Neural crest cell (in vitro differentiated cells): ENCODE measurements at places on chromosomes 5 and 9.

- no peak for DNase-seq
Measured at GRCh38 chr5:72166070-72166979, 59.0 kb downstream of the MAP1B start.

GRCh38 chr5:134004626-134005416 is at the start of gene VDAC1:
Gene VDAC1 (minus strand): TSS chr5:134004975. CDS start chr5:133993012, 11,963 bp downstream.
- peak; percentile 64 for DNase-seq

DNA sequence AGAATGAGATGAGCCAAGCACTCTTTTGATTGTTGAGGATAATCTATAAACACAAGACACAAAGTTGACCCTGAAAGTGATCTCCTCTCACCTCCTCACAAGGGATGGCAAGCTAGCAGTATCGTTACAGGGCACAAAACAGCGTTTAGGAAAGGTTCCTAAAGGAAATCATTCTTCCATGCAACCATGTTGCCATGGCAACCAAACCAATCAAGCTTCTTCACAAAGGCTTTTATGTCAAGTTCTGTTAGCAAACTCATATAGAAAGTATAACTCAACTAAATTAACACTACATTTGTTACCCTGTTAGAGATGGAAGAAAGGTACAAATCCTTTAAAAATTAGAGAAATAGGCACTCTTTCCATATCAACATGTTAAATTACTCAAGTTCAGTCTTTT is 1016.8 kb upstream of the DMAC1 start:
- peak; percentile 8 for DNase-seq

GRCh38 chr5:121630402-121630801 is 221.3 kb upstream of the FTMT start:
- DNase-seq = no peak

GRCh38 chr5:82620957-82621600 is 342.9 kb upstream of the RPS23 start:
- DNase-seq = no peak

DNA sequence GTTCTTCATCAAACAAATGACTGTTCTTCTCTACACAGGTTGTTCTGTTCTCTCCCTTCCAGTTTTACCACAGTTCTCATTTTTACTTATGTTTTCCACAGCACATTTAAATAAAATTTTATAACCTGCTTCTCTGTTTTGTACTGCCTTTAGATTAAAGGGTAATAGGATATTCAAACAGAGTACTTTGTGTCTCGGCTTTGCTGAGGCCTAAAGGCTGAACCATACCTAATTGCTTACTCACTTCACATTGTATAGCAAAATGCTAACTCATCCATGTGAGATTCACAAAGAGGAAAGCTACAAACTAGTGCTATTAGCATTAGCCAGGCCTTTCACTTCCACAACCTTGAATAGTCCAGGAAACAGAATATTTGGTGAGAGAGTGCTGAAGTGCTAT is 200.3 kb downstream of the TRPM3 start:
- no peak for DNase-seq

DNA sequence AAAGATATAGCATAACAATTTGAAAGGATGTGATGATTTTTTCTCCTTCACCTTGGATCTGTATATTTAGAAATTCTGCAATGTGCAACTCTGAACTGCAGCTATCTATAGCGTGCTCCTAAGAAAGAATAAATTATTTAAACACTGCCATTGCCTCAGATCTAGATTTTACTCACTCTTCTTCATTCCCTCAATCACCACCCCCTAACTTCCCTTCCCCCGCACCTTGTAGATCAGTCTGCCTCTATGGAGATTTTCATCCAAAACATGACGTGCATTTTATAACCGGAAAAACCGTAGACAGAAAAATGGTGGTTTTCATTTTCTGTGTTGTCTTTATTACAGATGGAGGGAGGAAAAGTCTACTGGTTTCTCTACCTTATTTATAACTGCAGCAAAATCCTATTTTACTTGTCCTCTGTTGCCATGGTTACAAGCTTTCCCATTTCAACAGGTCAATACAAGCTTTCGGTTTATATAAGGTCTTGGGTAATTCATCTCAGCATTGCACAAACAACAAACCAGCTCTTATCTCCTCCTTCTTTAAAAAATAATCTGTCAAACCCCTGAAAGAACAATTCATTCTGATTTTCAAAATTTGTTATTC is 480.0 kb downstream of the TAF11L14 start:
- DNase-seq = no peak

DNA sequence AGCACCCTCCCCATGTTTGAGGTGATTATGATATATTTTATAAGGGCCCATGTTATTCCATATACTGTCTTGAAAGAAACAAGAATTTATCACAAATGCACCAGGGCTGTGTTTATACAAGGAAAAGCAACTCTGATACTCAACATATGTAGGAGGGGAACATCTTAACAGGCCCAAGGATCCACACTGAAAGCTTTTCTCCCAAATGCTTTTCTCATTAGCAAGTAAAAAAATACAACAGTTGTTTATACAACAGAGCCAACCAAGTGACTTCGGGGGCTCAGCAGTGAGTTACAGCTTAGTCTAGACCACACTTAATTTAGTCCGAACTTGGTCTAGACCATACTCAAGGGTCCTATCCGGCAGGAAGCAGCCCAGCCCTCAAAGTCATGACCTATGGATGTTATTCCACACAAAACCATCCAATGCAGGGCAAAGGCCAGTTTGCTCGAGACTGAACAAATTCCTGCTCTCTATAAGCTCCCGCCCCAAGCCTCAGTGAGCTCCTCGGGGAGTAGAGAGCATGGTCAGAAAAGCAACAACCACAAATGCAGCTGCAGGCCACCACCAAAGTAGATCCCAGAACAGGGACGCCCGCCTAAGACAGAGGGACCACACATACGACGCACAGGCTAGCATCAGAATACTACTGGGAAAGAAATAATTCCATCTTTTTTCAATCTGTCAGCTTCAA is 6.8 kb downstream of the GZMK start:
- no peak for DNase-seq

DNA sequence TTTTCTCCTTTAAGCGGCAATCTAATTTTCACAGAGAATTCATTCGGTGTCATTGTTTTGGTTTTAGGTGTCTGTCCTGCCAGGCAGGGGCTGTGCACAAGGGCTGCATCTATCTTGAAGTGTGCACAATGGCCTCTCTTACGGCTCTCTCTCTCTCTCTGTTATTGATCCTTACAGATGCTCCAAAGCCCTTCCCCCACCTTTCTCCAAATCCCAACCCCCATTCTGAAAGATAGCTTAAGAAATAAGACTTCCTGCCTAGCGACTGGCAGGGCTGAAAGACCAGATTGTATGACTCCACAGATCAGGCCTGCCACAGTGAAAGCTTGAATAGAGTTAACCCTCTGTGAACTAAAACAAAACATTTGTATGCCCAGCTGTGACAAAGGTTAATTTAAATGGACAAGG is 86.5 kb upstream of the NR5A1 start:
- DNase-seq = peak; percentile 52

GRCh38 chr5:57724836-57725235 is 242.2 kb upstream of the ACTBL2 start:
- no peak for DNase-seq

GRCh38 chr9:126517833-126518356 is 95.8 kb upstream of the LMX1B start:
- no peak for DNase-seq

- no peak for DNase-seq
Measured at GRCh38 chr9:12667892-12668291, 25.3 kb upstream of the TYRP1 start.

- DNase-seq = no peak
Measured at GRCh38 chr9:138100711-138101350, 223.2 kb downstream of the CACNA1B start.

DNA sequence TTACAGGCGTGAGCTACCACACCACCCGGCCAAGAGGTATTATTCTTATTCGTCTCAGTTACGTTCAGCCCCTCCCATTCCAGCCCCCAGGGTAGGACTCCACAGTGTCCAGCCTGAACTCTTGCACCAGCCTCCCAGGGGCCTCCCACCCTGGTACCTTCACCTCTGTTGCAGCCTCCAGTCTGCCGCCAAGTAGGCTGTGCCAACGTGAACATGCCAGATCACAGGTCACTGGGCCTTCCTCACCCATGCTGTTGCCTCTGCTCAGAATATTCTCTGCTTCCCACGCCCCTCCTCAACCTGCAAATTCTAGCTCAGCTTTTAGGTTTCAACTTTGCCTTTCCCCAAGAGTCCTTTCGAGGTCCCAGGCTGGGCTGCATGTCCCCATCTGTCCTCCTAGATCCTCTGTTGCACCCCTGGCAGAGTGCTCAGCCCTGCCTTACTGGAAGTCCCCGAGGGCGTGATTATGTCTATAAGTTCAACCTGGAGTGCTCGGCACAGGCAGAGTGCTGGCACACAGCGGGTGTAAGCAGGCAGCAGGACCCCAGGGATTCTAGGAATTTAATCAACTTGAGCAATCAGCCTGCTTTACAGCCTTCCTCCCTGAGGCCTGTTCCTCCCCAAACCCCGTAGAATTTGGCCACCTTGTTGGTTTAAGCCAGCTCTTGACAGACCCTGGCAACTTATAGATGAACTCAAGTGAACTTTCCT is 13.1 kb upstream of the STXBP1 start:
- no peak for DNase-seq

- DNase-seq = no peak
Measured at GRCh38 chr5:2901511-2901910, 150.0 kb upstream of the IRX2 start.

- DNase-seq = no peak
Measured at GRCh38 chr5:15097552-15097951, 226.0 kb upstream of the ANKH start.

GRCh38 chr5:170293273-170293672 is 4.3 kb downstream of the LCP2 start:
- DNase-seq = no peak

DNA sequence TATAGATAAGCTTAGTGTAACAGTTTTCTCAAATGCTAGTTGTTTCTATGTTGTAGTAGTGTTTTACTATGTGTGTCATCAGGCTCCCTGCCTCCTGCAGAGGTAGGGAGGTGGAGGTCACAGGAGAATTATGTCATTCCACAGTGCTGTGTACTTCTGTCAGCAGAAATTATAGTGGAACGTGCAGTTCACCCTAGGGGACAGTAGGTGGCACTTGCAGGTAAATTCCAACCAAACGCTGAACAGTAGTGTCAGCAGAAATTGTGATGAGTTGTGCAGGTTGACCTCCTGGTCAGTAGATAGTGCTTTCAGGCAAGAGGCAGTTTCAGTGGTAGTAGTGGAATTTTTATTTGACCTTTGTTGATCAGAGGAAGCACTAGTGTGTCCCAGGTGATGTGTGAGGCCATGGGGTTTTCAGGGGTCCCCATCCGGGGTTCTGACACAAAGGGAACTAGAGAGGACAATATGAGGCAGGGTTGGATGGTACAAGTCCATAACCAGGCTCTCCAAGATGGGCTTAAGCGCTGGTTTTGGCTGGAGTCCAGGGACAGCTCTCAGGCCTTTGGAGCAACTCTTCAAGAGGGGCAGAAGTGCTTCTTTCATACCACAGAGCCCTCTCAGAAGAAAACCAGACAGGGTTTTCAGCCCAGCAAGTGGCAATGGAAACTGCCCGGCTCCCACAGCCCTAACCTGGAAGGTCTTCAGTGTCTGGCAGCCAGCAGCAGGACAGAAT is 402.9 kb downstream of the CYLC2 start:
- DNase-seq = peak; percentile 6

- no peak for DNase-seq
Measured at GRCh38 chr9:123318202-123318601, 37.8 kb upstream of the CRB2 start.

DNA sequence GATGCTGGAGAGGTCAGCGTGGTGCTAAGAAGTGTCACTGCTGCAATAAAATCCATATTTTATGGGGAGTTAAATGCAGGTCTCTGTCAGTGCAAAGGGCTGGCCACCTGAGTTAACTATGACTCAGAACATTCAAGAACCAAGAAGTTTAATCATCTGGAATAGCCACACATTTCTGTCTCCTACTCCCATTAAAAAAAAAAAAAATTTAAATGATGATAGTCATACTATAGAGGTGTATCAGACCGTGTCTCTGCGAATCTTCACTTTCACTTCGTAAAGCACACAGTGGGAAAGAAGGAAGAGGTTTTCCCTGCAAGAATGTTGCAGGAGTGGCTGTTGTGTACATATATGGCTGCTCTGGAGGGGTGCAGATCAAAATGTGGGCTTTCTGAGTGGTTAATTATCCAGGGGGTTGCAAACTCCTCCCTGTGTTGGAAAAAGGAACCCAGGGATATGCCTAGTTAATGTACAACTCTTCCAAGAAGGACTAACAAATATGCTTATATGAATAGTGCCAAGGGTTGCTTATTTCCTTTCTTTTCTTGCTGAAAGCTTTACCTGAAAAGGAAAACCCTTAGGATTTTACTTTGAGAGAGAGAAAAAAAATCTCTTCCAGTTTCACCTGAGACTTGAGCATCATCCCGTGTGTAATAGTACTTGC is 1.5 kb downstream of the CDH6 start:
- DNase-seq = no peak

DNA sequence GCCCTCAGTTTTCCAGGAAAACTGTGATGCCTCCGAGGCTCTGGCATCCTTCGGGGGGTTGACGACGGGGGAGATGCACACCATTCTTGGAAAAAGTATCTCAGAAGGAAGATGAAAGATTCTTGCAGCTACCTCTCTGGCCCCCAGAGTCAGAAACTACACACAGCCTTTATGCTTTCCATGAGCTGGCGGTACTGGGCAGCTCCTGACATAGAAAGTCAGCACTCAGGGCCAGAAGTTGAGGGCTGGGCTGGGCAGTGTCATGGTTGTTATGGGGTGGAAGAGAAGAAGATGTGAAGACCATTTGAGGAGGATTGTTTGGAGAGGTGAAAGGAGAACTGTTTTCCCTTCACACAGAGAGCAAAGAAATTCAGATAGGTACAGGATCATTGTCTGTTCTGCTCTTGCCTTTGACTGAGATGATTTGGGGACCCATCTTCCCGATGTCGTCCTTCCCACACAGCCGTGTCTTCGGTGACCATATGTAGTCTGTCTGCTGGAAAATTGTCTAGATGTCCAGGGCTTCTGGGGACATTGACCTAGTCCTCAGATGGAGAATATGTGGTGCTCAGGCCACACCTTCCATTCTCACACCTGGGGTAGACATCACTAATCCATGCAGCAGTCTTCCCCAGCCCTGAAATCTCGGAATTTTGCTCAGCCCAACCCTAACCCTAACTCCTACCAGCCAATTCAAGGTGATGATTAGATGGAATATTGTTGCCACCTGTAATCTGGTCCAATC is 237.1 kb downstream of the CACNA1B start:
- no peak for DNase-seq

GRCh38 chr5:34648840-34649158 is 7.3 kb upstream of the RAI14 start:
- no peak for DNase-seq

DNA sequence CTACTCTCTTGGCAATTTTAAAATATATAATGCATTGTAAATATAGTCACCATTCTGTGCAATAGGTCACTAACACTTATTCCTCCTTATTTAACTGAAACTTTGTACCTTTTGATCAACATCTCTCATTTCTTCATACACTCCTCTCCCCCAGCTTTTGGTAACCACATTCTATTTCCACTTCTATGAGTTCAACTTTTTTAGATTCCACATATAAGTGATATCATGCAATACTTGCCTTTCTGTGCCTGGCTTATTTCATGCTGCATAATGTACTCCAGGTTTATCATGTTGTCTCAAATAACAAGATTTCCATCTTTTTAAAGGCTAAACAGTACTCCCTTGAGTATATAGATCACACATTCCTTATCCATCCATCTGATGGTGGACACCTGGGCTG is 188.8 kb downstream of the NXNL2 start:
- no peak for DNase-seq

GRCh38 chr5:43192558-43193180 is 644 bp downstream of the NIM1K start:
- peak; percentile 6 for DNase-seq

GRCh38 chr9:3760031-3760430 is 234.2 kb upstream of the RFX3 start:
- DNase-seq = no peak
